ENCODE measurements at places on chromosomes 1 and 21.

DNA sequence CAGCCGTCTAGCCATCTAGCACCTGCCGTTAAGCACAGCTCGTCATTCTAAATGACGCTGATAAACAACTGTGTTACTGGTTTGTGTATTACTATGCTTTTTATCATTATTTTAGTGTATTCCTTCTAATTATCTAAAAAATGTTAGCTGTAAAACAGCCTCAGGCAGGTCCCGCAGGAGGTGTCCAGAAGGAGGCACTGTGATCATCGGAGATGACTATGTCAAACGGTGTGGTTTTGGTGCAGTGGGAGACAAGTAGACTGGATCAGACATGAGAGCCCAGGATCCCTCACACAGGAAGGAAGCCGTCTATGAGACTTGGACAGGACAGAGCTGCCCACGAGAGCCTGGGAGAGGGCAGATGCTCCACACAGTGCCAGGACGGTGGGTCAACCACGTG lies 55.3 kb upstream of the COL6A1 start:
- DNase-seq: no peak

GRCh38 chr1:67190942-67191341 lies 24.7 kb downstream of the IL23R start:
- no peak for DNase-seq

DNA sequence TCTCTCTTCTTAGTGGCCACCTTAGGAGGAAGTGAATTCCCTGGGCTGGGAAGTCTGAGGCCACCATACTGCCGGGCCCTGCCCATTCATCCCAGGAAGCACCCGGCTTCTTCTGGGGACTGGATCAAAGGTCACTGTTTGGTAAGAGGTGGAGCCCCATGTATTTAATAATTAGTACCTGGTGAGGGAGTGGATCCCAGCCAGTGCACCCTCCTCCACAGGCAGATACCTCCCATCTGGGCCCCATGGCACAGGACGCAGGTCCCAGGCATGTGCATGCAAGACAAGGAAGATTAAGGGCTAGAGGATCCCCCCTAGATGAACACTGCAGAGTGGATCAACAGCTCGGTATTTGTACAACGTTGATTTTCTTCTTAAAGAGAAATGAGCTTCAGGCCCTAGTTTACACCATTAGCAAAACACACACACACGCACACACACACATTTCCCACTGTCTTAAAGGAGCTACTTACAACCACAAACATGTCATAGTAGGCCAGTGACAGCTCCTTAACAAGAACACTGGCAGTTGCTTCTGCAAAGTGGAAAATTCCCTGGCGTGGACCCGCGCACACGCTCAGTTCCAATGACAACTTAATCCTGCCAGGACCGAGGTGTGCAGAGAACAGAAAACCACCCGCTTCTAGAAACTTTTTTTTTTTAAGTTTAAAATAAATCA lies 90.7 kb downstream of the MRPL37 start:
- no peak for DNase-seq

- DNase-seq: no peak
These were observed 56.9 kb downstream of the ATP1A1 start for GRCh38 chr1:116429821-116430374.

DNA sequence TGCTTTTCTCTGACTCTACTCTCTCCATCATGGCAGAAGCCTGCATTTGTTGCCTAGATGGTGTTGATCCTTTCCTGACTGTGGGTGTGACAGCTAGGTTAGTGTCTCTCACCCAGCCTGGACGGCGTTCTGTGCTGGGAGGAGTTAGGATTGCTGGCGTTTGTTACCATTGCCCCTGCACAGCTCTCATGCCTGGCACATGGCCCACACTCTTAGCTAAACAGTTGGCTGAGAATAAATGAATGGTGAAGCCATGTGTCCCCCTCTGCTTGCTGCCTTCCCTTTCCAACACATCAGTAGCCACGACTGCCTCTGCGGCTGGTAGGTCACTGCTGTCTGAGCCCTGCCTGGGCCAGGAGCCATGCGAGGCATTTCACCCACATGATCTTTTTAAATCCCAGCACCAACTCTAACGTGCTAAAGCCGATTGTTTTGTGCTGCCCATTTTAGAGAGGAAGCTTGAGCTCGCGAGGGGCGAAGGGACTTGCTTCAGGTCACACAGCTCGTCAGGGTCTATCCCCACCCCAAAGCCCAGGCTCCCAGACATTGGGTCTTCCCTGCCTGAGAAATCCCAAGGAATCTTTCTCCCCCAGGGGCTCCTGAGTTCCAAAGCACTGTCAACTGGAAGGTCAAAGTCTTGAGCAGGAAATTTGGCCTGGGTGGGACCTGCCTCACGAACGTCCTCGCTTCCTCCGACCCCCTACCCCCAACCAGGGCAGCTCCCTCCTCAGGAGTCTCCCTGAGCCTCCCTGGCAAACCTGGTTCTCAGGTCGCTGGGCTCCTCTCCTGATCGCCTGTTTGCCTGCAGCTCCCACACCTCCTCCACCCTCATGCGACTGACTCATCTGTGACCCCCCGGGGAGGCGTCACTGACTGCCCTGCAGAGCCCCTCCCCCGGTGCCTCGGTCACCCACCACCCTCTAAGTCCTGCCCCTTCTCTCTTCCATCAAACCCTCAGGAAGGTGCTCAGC lies 271.7 kb upstream of the C1orf174 start:
- no peak for DNase-seq

GRCh38 chr1:27348861-27349783 lies 7.3 kb downstream of the SYTL1 start:
- DNase-seq: no peak

DNA sequence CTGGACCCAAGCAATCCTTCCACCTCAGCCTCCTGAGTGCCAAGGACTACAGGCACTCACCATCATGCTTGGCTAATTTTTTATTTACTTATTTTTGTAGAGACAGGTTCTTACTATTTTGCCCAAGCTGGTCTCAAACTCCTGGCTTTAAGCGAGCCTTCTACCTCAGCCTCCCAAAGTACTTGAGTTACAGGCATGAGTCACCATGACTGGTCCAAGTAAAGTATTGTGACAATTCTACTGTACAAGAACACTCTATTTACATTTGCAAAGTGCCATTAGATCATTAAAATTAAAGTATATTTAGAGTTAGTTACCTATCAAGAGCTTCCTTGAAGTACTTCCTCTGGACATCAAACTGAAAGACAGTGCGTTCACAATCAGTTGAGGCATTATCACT lies 44.8 kb downstream of the NRDC start:
- no peak for DNase-seq

GRCh38 chr1:92447976-92448375 lies 38.7 kb downstream of the GFI1 start:
- DNase-seq: no peak

GRCh38 chr21:34679051-34679450 lies 10.3 kb downstream of the CLIC6 start:
- DNase-seq: no peak

- DNase-seq: no peak
These were observed 86.7 kb upstream of the ZRANB2 start for GRCh38 chr1:71167505-71167904.

GRCh38 chr1:84689514-84690396 lies 506 bp downstream of the SSX2IP start:
- DNase-seq: no peak

DNA sequence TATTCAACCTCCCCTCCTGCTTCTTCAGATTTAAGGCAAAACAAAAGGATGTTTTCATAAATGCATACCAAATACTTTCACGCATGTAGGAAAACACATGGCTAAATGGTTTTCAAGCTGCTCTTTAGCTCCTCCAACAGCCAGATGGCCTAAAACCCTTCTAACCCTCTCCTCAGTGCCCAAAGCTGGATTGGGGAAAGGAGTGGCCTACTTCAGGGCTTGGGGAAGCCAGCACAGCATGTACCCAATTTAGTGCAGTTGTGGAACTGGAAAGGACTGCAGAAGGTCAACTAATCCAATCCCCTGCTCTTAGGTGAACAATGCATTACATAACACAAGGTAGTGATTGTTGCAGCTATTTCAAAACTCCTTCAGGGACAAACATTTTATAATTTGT lies 9.3 kb downstream of the F5 start:
- no peak for DNase-seq

- no peak for DNase-seq
These were observed 9.3 kb downstream of the HNRNPU start for GRCh38 chr1:244854865-244855578.

Measured in HS-5 (cell line).